ENCODE measurements at places on chromosomes 2 and 18.

- no peak for DNase-seq
These were observed 73.3 kb downstream of the KCNG2 start for GRCh38 chr18:79871026-79871390.

DNA sequence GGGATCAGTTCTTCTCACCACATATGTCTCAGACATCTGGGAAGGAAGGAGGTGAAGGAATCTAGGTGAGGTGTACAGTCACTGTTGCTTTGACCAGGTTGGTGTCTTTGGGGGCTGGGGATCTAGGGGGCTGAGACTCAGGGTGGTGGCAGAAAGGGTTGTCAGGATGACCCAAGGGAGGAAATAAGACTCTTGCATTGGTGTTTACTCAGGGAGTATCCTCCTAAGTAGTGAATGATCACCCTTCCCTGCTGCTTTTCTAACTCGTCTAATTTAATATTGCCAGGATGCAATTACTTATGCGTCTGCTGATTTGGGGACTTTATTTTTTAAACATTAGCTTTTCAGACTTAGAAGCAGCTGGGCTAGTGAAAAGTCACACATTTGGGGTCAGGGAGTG, 127.8 kb upstream of the SIX3 start:
- no peak for DNase-seq

GRCh38 chr2:17520761-17521160, 2.5 kb upstream of the RAD51AP2 start:
- DNase-seq = no peak

DNA sequence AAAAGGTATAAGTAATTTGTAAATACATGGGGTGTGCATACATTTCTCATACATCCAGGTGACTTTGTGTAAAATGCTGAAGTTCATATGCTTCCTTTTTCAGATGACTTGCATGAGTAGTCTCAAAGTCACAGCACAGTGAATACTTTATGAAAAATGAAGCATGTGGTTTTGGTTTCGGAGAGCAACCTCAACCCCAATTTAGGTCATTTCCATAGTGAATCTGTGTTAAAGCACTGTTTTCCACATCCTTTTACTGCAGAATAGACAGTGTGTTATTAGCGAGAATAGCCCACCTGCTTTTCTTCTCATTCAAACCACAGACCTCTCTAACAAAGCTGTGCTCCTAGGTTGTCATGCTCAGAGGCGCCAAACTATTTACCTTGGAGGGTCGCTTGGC, 204.4 kb upstream of the RASGRP3 start:
- DNase-seq = no peak

DNA sequence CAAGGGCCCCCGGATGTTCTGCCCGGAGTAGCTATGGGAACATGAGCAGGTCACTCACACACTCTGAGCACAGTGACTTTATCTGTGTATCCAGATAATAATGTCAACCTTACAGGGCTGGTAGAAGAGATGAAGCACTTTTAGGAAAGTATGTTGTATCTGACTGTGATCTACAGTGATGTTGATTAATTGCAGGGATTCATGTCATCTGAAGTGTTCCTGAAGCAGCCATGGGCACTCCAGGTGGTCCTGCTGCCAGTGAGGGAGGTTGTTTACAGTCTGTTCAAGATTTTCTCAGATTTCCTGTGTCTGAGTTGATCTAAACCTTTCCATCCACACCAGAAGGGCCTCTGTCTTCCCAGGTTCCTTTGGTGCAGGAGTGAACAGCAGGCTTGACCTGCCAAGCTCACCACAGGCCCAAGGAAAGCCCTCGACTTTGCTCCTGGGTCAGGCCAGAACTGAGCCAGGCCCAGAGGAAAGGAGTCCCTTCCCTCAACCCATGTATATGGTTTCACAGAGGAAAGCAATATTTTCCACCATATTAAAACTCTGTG, 28.0 kb downstream of the KIAA2012 start:
- DNase-seq = no peak

- no peak for DNase-seq
These were observed 326.9 kb upstream of the GULP1 start for GRCh38 chr2:187964746-187965145.

GRCh38 chr2:56812432-56812831, 628.6 kb downstream of the CCDC85A start:
- no peak for DNase-seq

- no peak for DNase-seq
These were observed 66.1 kb upstream of the FZD5 start for GRCh38 chr2:207835805-207836204.

DNA sequence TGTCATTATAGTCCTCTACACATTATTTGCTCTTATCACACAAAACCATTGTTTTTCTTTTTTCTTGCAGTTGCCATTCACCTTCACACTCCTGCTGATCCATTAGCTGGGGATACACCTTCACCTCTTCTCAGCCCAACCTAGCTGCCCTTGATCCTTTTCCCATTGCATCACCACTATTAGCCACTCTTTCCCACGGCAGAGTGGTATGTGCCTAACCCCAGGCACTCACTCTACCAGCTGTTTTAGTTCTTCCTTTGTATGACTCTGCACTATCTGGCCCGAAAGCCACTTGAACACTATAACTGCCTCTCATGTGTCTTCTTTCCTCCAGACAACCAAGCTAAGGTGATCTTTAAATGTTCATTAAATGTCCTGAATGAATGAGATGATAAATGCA, 145.4 kb upstream of the PIK3C3 start:
- DNase-seq = no peak

GRCh38 chr2:71449343-71449742, 4.0 kb upstream of the DYSF start:
- no peak for DNase-seq

DNA sequence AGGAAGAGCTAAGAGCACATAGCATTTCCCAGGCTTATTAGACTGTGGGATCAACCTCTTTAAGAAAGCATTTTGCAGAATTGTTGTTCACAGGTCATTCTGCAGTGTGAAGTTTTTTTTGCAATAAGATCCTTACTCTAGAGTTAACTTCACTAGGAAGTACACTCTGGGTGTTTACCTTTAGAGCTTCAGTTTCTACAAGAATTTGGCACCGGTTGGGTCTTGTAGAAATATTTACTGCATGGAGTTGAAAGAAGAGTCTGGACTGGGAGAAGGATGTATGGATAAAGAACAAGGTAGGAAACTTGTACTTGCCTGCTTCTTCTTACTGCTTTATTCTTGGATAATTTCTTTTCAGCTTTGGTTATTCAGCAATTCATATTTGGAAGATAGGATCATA, 944.9 kb upstream of the GYPC start:
- DNase-seq = no peak

- peak; percentile 75 for DNase-seq
These were observed 3.1 kb downstream of the PAIP2B start for GRCh38 chr2:71223767-71224333.

DNA sequence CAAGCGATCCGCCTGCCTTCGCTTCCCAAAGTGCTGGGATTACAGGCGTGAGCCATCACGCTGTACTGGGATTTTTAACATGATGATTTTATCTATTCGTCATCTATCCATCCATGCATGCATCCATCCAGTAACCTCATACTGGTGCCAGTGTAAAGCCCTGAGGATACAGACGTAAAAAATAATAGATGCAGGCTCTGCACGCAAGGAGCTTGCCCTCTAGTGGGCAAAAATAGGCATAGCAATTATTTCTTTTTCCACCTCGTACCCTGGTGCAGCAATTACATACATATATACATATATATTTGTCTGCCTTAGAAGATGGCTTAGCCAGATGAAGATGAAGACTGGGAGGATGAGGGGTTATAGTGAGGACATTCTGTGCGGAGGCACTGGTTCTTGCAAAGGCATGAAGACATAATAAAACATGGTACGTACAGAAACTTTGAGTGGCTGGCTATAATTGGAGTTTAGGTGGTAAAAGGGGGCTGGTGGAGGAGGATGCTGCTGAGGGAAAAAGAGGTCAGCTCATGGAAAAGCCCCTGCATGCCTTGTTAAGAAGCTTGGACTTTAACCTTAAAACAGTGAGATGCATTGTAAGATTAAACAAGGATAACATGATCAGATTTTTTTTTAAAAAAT, 19.6 kb upstream of the RPIA start:
- DNase-seq = peak; percentile 60

DNA sequence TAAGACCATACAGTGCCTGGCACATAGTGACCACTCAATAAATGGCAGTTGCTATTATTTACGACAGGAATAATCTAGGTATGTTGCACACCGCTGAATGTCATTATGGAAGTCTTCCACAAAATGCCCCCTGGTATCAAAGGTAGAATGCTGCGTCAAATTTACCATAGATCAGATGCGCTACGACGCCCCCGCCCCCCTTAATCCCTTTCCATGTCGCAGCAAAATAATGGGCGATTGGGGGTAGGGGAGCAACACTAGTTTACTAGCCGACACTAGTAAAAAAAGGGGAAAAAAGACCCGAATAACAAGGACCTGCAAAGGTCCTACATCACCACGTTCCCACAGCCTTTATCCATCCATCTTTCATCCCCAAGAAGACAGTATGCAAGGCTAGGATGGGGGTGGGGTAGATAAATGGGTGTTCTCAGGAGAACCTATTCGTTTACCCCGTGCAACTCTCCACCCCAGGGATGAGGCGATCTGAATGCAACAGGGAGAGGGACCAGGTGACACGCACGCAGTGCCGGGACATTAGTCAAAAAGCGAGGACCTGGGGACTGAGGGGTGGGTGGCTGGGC, 455 bp downstream of the PREPL start:
- no peak for DNase-seq

DNA sequence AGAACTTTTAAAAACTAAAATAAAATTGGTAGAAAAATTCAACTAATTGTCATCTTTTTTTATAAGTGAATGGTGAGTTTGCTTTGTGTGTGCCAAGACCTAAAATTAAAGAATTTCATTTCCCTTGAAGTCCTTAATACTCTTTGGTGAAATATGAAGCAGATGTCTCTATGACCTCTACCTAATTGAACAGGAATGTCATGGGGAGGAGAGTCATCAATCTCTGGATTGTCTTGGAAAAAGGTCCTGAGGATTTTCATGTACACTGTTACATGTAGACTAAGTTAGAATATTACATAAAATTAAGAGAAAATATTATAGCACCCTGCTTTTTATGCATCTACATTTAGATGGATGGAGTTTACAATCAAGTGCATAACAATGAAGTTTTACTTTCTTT, 177.9 kb upstream of the LRP1B start:
- DNase-seq = no peak

DNA sequence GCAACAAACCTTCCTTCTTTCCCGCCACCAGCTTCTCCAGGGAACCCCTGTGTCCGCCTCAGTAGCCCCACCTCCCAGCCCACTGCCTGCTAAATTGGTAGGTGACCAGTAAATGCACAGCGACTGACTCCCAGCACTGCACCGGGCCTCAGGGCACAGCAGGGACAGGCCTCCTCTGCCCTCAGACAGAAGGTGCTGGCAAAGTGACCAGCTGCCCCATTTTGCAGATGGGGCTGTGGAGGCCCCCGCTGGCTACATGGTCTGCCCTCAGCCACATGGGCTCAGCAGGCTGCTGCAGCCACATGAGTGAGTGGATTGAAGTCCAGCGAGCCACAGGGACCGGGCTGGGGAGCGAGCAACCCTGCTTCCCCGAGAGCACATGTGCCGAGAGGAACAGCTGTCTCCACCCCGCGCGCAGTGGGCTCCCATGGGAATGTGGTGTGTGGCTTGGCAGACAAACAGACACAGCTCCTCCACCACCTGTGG, 7.8 kb upstream of the NPPC start:
- DNase-seq = no peak

Data from SK-N-DZ (cell line).